ENCODE measurements at places on chromosomes 5 and 9.

DNA sequence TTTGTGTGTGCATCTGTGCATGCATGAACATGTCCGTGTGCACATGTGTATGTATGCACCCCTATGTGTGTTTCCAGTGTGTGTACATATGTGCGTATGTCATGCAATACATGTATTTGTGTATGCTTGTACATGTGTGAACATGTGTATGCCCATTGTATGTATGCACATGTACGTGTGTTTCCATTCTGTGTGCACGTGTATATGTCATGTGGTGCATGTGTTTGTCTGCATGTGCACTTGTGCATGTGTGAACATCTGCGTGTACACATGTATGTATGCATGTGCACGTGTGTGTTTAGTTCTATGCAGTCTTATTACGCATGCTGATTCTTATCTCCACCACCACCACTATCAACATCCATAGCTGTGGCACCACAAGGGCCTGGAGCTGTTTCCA is 403.5 kb upstream of the IRX4 start:
- no peak for DNase-seq

DNA sequence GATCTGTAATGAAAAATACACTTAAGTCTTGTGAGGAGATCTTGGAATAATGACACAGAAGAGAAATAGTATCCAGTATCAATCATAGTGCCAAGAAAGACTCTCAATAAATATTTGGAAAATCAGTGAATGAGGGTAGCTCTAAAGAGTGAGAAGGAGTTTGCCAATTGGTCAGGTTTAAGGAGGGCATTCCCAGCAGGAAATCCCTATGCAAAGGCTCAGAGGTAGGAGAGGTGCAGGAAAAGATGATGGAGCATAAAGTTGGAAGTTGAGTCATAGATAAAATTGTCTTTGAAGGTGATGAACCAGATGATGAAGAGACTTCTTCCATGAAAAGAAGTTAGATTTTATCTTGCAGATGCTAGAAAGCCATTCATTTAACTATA is 27.8 kb downstream of the TNPO1 start:
- DNase-seq: no peak

- no peak for DNase-seq
These were observed 98.7 kb upstream of the MPDZ start for GRCh38 chr9:13378154-13378553.

- DNase-seq: peak; percentile 31
These were observed 1.2 kb upstream of the PCSK1 start for GRCh38 chr5:96434201-96434645.

DNA sequence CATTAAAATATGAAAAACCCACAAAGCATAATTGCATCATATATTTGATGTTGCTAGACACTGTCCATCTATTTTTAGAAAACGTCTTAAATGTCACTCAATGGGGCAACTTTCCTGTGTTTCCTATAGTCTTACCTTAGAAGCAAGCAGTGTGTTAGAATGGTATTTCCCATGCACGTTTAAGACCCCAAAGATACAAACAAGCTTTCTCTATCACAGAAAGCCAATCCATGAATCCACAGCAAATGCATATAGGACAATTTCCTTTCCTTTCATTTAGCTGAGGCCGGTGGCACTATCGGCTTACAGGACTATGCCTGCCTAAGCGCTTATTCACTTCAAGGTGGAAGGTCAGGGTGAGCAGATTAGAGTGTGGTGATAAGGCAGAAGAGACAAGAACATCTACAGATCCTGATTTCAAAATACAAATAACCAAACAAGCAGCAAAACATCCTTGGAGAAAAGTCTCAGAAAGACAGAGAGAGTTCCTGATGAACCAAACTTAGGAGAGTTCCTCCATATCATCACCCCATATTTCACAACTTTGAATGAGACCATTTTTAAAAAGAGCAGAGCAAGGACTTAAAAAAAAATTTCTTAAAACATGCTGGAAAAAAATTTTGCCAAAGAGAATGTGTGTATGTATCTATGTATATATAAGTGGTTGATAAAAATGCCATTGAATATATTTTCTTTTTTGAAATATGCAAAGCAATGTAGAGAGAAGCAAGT is 57.2 kb downstream of the MEF2C start:
- DNase-seq: no peak

- DNase-seq: no peak
These were observed 173.3 kb downstream of the FGF18 start for GRCh38 chr5:171592736-171593135.

GRCh38 chr5:123512611-123513461 is 859 bp downstream of the CSNK1G3 start:
- peak; percentile 10 for DNase-seq

GRCh38 chr9:36127652-36128244 is 8.8 kb upstream of the GLIPR2 start:
- DNase-seq: no peak

DNA sequence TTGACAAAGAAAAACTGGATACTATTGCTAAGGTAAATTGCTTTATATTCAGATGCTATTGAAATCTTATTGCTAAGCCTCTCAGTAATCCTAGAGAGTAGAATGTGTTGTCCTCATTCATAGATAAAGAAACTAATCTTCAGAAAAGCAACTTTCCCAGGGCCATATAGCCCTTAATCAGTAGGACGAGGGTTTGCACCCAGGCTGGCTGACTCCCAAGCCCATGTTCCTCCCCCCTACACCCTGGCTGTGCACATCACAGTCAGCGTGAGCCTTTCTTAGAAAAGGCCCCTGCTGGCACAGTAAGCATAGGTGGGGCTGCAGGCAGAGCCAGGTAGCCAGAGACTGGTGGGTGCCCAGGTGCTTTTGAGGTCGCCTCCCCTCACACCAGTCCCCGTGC is 15.8 kb upstream of the GLIPR2 start:
- no peak for DNase-seq

DNA sequence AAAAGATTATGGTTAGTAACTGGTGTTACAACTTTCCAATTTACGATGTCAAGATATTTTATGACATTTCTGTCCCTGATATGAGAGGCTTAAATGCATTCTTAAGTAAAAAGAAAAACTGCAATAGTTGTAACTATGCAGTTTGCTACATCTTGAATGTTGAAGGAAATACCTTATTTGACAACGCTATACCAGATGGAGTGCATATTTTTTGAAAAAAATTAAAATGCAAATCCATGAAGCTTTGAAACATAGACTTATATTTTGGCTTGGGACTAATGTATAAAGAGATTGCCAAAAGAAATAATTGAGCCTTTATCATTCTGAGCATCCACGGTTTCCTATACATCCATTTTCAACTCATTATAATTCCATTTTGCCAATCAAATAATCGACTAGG is 579.4 kb downstream of the TAF11L14 start:
- DNase-seq: no peak

GRCh38 chr9:38362852-38363588 is 29.5 kb upstream of the ALDH1B1 start:
- peak; percentile 73 for DNase-seq

DNA sequence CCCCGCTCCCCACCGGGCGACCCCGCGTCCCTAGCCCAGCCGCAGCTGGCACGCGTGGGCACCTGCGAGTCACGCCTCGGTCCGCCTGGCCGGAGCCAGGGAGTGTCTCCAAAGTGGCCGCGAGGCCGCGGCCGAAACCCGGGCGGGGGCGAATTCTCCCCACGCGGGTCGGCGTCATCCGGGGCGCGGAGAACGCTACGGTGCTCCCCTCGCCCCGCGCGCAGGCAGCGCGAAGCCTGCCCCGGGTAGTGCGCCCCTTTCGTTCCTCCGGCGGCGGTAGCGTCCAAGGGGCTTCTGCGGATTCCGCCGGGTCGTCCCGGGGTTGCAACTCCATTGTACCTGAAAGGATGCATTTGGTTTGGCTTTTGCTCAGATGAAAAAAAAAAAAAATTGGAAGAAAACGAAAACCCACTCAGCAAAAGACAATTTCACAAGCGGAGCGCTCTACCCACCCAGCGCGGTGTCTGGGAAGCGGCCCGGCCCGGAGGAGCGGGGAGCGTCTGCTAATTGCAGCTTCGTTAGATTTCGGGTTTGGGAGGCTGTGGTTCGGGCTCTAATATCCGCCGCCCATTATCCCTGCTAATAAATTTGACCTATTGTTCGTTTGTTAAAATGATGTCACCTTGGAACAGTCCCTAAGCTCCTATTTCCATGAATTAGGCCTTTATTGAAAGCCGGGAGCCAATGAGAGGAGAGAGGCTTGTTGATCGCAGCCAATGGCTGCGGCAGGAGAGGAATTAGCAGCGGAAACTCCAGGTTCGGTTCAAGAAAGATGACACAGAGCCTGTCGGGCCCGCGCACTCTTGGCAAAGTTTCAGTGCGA is at the start of gene TLX3:
TSS of gene TLX3 (plus strand) at position 796 of the 823 bp plus-strand sequence. CDS start 118 bp downstream, outside the sequence.
- peak; percentile 85 for DNase-seq

DNA sequence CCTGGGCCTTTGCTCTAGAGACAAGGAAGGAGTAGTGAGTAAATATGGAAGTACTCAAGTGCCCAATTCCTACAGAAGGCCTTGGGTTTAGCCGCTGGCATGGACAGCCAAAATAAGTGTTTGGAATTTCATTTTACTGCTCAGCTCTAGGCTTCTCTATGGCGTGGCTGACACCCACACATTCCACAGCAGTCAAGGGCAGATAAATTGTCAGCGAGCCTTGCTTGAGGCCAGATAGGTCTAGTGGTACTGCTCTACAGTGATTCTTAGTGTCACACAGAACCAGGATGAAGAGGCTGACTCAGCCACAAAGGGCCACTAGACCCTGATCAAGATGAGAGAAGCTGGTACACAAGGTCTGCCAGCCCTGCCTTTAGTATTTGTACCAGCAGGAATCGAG is 111.0 kb upstream of the NFIB start:
- no peak for DNase-seq

DNA sequence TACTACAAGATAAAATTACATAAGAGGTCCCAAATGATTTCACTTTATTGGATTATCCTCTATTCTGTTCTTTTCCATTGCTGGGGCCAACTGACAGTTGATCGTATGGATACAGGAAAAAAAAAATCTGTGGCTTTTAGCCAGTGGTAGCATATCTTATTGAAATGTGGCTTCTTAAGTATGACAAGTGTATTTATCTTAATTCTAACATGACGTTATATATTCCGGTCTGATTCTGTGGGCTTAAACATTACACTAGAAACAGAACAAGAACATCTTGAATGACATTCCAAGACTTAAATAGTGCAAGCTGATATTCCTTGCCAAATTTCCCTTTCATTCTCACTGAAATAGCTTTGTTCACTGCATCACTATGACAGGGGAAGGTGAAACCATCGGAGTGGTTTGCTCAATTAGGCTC is 117.9 kb downstream of the INSYN2B start:
- no peak for DNase-seq

- DNase-seq: no peak
These were observed 101.7 kb upstream of the LHFPL2 start for GRCh38 chr5:78750281-78750680.

DNA sequence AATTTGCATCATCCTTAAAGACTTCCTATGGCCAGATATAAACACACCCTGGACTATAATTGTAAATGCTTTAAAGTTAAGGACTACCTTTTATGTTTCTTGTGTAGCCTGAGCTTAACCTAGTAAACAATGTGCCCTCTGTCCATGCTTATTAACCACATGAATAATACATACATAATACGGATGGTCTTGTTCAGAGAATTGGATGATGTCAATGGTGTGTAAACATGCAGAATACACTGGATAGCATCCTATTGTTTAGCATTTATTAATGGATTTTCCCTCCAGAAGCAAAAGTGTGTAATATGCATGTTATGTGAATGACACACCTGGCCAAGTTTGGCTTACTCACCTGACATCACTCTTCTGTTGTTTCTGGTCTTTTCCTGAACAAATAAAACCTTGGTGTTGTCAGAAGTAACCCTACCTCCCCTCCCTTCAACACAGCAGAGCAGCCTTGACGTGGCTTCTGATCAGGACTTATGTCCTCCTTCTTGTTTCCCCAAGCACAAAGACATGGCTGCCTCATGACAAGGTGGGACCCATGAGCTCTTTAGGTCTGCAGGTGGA is 517.9 kb downstream of the MTRR start:
- DNase-seq: no peak

DNA sequence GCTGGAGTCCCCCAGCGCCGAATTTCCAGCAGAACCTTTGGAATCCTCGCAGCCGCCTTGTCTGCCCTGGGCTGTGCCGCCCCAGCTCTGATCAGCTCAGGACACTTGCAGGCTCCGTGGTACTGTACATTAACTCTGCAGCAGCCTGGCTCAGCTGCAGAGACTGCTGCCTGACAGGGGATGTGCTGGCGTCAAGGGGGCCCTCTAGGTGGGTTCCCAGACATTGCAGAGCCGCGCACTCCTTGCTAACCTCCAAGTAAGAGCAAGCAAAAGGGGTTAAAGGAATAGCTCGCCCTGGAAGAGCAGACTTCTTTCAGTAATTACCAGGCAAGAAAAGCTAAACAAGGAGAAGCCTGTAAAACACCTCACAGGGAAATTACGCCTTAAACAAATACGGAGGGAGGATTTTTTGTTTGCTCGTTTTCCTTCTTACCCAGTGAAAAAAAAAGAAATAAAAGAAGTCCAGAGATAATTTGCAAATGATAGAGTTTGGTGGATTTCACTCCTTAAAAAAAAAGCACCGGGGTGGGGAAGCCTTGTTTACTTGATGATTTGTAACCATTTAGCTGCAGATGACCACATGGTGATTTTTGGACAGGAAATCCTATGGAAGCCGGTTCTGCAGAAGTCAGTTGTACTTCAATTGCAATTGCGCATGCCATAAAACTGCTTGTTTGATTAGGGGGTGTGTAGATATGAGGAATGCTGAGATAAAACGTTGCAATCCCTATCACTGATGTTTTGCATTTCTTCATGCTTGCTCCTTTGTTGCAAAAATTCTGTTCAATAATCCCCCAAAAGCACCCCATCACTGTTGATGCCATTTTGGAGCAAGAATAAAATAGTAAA is 305.8 kb downstream of the PDE4D start:
- peak; percentile 2 for DNase-seq

DNA sequence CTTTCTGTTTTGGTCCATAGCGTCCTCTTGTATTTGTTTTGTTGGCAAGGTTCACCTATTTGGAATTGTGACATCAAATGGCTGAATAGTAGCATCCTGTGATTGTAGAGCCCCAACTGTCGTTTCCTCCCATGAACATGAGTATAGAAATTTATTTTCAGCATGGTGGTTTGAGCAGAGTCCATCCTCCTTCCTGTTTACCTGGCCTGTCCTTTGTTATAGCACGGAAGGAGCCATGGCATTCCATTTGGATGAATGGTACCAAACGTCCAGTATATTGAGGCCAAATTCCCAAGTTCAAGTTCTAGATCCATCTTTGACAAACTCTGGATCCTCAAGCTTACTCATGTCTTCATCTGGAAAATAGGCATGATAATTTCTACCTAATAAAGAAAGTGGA is 16.8 kb downstream of the RASGRF2 start:
- no peak for DNase-seq

DNA sequence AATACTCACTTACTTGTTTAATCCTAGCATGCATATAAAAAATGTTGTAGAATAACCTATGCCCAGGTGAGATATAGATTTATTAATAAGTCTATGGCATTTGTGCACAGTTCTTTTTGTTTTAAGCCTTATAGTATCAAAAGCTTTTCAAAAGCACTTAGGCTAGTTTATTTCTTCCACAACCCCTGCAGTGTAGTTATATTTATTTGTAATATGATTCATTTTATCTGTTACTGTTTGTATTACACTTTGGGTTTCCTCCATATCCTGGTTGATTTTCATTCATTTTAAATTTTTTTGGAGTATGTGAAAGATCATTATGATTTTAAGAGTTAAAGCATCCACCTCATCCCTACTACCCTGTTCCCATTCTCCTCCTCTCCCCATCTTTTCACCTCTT is 18.8 kb upstream of the ARHGEF28 start:
- no peak for DNase-seq

Data from NCI-H526 (cell line).